Hematopoietic multipotent progenitor cell treated with erythropoietin and hydrocortisone succinate and interleukin-3 and kit ligand, for 17 days (in vitro differentiated cells): ENCODE measurements at places on chromosomes 1 and 21.

GRCh38 chr1:234212764-234213657 lies 160.2 kb upstream of the COA6 start:
- DNase-seq = peak; percentile 7

- no peak for DNase-seq
Observed at GRCh38 chr1:63012339-63012738, 228.4 kb downstream of the ATG4C start.

GRCh38 chr1:237851210-237851845 lies 39.4 kb downstream of the ZP4 start:
- peak; percentile 7 for DNase-seq

DNA sequence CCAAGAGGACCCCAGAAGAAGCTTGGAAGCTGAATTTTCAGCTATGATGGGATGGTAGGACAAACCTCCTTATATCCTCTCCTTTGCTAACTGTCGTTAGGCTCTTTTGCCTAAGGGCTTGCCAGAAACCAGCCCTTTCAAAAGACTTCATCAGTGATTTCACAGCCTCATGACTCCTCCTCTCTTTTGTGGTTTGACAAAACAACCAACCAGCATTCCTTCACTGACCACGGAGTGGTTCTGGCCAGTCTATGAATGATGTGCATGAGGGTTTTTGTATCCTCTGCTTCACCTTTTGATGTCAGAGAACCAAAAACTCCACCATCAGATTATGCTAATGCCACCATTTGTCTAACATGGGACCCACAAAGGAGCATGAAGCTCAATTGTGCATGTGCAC lies 116.9 kb upstream of the COA6 start:
- DNase-seq = no peak

GRCh38 chr1:175530183-175530582 lies 213.2 kb downstream of the TNR start:
- DNase-seq = no peak

GRCh38 chr1:116203181-116203723 lies 92.1 kb downstream of the MAB21L3 start:
- DNase-seq = no peak

DNA sequence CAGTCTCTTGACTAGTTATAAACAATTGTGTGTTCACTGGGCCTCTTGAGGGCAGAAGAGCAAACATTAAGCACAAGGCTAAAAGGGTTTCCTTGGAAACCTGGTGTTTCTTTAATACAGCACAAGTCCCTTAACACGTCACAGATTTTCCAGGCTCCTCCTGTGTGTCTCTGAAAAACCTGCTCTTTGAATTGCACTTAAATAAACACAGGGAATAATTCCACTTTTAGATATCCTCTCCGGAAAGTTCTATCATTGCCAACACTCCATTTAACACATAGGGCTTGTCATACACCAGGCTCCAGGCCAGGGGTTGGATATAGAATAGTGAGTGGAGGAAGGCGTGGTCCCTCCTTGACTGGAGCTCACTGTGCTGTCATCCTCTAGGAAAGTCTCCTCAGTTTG lies 442.6 kb downstream of the DSCAM start:
- DNase-seq = no peak

- DNase-seq = peak; percentile 8
Observed at GRCh38 chr21:22791986-22792560, 1793.9 kb downstream of the NCAM2 start.

DNA sequence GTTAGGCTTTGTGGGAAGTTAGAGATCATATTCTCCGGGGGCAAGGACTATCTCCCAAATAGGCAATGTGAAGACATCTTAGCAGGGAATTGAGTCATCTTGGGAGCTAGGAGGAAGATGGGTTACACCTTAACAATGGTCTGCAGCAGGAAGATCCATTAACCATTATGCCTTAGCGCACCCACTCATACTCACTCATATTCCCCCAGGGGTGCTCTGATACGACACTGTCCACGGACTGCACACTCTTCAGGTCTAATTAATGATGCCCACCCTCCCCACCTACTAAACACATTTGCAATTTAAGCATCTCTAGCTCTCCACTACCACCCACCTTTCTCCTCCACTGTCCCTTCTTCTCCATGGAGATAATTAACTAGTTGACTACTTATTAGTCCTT lies 857 bp upstream of the AK5 start:
- no peak for DNase-seq

DNA sequence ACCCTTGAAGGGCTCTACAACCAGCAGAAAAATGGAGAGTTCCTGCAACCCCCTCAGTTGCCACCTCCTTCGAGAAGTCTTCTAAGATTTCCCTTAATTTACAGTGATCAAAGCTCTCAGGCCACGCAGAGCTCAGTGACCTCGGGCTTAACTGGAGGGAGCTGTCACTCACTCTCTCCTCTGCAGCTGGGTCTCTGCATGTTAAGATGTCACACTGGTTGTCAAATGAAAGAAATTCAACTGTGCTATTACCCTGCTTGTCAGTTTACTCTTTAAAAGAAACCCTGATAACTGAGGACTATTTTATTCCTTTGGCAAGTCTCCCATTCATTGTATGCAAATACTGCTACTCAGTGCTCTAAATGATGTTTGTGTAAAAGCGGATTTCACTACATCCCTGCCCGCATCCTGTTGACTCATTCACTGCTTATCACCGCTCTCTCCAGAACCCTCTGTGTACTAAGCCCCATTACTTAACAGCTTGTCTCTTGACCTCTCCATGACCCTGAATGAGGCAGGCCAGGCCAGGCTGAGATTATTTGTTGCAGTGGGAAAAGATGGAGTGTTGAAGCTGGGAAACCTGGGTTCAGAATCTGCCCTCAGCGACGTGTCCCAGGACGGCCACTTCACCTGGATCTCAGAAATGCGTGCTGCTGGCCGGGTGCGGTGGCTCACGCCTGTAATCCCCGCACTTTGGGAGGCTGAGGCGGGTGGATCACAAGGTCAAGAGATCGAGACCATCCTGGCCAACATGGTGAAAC lies 13.7 kb downstream of the DHRS3 start:
- no peak for DNase-seq

DNA sequence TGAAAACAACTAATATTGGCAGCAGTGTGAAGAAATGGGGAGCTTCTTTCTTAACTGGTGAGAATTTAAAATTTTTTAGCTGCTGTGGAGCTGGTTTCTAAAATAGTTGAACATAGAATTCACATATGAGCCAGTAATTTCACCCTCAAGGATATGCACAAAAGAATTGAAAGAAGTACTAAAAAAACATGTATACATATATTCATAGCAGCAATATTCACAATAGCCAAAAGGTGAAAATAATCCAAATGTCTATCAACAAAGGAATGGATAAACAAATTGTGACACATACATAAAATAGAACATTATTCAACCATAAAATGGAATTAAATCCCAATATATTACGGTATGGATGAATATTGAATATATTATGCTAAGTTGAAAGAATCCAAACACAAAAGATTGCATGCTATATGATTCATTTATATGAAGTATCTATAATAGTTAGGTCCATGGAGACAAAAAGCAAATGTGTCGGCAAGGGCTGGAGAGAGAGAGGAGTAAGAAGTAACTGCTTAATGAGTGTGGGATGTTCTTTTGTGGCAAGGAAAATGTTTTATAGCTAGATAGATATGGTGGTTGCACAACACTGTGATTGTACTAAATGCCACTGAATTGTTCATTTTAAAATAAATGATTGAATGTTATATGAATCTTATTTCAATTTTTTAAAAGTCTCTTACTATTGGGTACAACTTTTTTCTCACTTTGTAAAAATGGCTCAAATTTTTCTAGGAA lies 14.8 kb upstream of the COL11A1 start:
- DNase-seq = no peak

GRCh38 chr1:74193908-74194307 lies 4.1 kb downstream of the LRRIQ3 start:
- no peak for DNase-seq

DNA sequence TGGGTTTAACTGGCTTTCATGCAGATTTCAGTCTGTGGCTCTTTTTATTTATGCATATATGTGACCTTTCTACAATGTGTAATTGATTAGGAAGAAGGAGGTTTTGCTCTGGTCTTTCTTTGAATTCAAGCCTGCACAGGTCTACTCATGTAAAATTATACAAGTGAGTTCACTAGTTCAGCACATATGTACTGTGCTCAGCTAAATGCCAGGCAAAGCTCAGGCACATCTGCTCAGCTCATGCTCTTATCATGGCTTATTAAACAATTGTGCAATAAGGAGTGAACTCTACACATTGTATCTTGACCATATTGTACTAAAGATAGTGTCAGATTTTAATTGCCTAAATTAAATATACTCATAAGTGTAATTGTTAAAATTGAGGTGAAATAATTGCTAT lies 378.4 kb downstream of the ADGRL2 start:
- DNase-seq = no peak

DNA sequence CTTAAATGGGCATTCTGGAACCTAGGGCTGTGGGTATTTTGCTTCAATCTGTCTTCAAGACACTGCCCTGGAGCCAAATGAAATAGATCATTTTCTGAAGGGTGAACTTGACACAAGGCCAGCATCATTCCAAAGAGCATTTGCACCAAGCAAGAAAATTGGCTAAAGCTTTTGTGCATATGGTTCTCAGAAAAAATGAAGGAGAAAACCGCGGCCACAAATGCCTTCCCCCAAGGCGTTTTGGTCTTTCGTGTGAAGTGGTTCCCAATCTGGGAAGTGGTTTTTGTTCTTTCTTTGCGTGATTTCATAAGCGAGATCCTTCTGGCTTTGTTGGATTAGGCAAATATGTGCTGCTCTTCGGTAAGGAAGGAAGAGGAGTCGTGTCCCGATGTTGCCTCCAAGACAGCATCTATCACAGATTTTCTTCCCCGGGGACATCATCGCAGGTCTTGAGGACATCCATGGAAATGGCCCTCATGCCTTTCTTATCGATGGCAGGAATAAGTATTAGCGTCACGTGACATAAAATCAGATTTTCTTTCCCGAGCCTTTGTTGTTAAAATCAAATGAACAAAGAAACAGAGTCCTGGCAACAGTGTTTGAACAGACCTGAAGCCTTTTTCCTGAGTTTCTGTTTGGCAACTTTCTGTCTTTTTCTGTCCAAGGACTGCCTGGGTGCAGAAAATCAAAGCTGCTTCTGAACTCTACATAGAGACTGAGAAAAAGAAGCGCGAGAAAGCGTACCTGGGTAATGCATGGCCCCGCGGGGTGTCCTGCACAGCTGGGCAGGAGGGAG lies 31.0 kb downstream of the ATP5PO start:
- DNase-seq = no peak

DNA sequence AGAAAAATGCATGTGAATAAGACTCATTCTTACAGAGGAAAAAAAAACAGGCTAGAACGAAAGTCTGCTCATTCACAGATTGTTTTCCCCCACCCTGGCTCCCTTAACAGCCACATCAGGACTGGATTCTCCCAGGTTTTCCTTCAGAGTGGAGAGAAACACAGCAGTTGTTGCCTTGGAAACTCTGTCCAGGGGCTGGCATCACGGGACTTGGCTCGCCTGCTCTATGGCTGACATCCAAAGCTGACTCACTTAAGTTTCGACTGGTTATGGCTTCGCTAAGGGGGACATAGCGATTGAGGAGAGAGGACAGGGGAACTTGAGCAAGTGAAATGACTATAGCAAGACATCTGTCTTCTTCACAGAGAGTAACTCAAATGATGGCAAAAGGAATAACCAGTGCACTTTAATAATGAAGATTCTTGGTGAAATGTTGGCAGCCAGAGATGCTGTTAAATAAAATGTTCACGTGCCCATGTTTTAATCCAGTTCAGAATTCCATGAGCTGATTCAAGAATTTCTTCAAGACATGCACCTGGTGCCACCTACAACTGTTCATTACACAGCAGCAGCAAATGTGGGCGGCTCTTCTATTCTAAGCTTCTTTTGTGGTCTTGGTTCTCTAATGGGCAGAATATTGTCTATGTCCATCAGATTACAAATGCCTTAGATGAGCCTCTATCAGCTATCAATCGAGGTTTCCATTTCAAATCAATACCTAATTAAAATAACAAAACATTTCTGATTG lies 21.8 kb downstream of the MIS18A start:
- DNase-seq = no peak

DNA sequence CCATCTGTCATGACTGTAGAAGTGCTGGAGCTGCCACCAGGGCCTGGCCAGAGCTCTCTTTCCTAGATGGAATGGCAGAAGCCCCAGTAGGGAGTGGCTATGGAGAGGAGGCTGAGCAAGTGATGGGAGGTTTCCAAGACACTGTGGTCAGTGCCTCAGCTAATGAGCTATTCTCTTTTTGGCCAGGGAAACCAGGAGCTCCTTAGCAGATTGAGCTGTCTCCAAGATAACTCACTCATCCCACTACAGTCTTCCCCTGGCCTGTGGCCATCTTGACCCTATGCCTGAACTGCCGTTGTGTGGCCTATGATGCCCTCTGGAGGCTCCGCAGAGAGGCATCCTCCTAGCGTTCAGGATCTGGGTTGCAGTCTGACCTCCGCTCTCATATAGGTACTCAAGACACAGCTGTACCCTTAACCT lies 60.5 kb downstream of the ERI3 start:
- no peak for DNase-seq

DNA sequence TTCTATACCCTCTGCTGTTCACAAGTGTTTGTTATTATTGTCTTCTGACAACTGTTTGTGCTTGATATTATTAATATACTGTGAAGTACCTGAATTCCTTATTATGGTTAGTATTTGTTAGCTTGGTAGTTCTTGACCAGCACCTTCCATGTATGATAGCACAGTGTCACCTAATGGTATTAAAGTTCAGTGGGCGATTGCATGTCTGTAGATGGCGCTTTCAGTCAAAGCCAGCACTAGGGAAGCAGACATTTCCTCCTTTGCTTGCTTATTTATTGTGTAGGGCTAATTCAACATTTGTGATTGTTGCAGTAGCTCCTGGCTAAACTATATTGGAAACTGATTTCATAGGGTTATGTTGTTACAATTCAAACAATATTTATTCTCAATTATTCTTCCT lies 218.0 kb downstream of the ZP4 start:
- no peak for DNase-seq

- DNase-seq = no peak
Observed at GRCh38 chr1:32848354-32849063, 22.2 kb downstream of the FNDC5 start.

DNA sequence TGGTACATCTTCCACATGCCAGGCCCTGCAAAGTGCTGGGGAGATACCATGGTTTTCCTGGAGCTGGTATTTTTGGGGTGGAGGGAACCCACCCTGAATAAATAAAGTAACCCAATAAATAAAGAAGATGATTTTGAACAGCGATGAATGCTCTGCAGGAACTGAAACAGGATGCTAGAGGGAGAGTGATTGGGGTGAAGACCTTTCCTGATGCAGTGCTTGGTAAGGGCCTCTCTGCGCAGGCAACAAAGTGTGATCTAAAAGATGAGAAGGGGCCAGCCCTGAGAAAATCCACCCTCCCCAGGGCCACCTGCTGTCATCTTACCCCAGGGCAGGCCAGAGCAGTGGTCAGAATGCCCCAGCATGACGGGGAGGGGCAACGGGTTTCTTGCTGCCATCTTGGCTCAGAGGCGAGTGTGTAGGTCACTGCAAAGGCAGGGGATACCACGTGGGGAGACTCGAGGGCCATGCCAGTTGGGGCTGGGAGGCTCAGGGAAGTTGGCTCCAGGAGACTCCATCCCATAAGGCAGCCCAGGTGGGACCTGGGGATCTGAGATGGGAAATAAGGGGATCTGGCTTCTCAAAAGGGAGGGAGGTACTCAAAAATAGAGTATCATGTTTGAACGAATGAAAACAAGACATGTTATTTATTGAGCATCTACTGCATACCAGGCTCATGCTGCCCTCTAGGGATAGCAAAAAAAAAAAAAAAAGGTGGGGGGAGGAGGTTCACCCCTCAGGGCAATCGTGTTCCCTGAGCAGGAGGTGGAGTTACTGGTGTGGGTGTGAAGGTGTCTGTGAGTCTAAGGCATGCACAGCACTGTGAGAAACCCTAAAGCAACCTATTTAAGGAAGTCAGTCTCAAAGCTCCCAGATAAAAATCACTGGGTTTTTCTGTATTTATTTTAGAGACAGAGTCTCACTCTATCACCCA lies 2.8 kb downstream of the SRARP start:
- DNase-seq = no peak
